Stimulated activated CD8-positive, alpha-beta memory T cell treated with anti-CD3 and anti-CD28 coated beads, Interleukin-7, amount 100 ng/mL, for 4 hours (primary cell): ENCODE measurements at places on chromosomes 11 and 22.

GRCh38 chr11:1888347-1888753 is 3.3 kb downstream of the PRR33 start:
- no peak for DNase-seq

- DNase-seq, result no peak
These were observed at the start of gene CALCB for GRCh38 chr11:15073361-15074205. TSS of gene CALCB (plus strand) at chr11:15073593. CDS start at chr11:15074719, 1,126 bp downstream.

DNA sequence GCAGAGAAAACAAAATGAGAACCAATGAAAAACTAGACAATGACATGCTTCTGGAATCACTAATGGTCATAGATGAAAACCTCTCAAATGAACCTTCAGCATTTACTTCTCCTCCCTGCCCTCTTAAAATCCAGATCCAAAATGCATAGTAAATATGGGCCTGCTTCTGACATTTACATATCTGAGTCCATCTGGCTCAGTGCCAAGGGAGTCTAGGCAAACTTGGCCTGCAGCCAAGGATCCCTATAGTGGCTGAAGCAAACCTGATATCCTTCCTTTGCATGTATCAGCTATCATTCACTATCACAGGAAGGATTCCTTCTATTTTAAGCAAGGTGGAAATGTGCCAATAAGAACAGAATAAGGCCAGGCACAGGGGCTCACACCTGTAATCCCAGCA is 104.8 kb downstream of the C11orf58 start:
- DNase-seq, result no peak

- DNase-seq, result no peak
These were observed 17.6 kb upstream of the BDNF start for GRCh38 chr11:27717801-27718229.

DNA sequence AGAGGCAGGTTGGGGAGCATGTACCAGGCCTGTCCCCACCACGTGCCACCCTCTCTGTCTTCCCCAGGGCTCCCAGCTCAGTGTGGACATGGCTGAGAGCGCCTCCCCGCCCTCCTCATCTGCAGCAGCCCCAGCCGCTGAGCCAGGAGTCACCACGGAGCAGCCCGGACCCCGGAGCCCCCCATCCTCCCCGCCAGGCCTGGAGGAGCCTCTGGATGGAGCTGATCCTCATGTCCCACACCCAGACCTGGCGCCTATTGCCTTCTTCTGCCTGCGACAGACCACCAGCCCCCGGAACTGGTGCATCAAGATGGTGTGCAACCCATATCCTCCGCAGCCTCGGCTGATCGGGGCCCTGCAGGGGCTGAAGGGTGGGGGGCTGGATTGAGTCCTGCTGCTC is at the start of gene CACNA1I:
CACNA1I (plus strand) TSS at position 89 of the 400 bp plus-strand sequence; CDS start at position 89, 0 bp downstream.
- no peak for DNase-seq

- DNase-seq, result no peak
These were observed 9.3 kb downstream of the TENM4 start for GRCh38 chr11:79431535-79431934.

DNA sequence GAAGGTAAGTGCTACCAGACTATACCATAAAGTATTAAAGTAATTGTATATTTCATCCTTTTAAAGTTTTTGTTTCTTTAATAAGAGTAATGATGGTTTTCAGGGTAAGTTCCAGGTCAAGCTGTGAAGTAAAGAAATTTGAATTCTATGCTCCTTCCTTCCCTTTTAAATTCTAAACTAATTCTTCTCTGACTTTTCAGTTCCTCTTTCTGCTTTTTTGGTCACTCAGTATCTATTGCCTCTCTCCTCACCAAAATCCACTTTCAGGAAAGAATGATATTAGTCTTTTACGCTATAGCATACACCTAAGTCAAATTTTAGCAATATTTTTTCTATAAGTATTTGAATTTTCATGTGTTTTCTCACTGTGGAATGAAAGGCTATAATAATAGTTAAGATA is 8.2 kb downstream of the MMP8 start:
- DNase-seq, result no peak

GRCh38 chr11:119085437-119085847 is 761 bp downstream of the HMBS start:
- DNase-seq, result no peak
